WTC11 (cell line): ENCODE measurements at places on chromosomes 5 and 9. TPM values are rescaled to one million over a fixed set of nuclear protein-coding genes. Genes with fewer than 3 reads are reported as not detected.

DNA sequence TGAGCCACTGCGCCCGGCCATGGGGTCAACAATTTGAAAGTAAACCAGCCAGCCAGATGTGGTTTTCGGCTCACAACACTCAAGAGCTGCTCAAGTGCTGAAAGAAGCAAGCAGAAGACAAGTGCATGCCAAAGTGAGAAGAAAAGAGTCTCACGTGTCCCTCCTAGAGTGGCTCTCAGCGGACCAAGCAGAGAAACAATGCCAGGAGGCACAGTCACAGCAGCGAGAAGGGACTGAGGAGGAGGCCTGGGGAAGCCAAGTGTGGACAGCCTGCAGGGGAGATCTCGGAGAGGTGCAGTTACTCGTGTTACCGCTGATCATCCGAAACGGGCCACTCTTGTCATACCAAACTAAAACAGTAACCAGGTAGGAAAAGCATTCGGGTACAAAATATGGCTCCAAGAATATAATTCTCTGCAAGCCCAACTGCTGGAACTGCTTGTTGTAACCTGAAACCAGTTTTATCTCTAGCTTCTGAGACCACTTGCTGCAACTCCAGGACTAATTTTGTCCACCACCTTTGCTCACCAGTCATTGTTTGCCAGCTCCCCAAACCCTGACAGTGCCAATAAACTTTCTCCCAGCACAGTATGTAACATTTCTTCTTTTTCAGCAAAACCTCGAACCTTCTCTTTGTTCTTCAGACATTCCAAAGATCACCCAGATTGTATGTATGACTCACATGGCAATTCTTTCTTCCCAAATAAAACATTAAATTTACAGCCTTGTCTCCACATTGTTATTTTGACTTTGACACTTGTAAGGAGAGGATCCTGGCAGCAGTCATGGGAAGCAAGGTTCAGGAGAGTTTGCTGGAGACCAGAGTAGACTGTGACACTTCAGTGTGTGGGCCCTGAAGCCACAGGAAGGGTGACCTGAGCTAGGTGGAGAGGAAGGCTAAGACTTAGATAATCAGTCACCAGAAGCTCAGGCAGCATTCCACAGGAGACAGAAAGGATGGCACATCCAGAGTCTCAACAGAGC lies 6.3 kb downstream of the SLC35D2 start:
- no peaks in the 10 kb centered on the region; the same call in 1 of the 2 replicates for H3K36me3 ChIP-seq
- H3K4me3 ChIP-seq: no peak overlapping the region
- H3K4me1 ChIP-seq: peaks cover 19% of the 10 kb centered on the region

GRCh38 chr5:1513326-1514026 lies 10.3 kb downstream of the LPCAT1 start:
- H3K36me3 ChIP-seq: peaks cover 17% of the 10 kb centered on the region
- peak overlapping the region; percentile 99 for H3K27ac ChIP-seq
- H3K4me3 ChIP-seq: peak overlapping the region; percentile 27
- peak; percentile 9 for DNase-seq

IFNW1 gene
- total RNA-seq: not detected in 3 replicates

EXOC3 gene
- total RNA-seq: 60.1 to 62.4 TPM (median 62.2 TPM) in 3 replicates

GRCh38 chr5:122192497-122193496 lies 63.5 kb downstream of the ZNF474 start:
- H3K4me1 ChIP-seq: peaks cover 10% of the 10 kb centered on the region
- H3K27ac ChIP-seq: no peak overlapping the region
- DNase-seq: no peak
- H3K4me3 ChIP-seq: no peak overlapping the region
- no peaks in the 10 kb centered on the region for H3K36me3 ChIP-seq
- H3K27me3 ChIP-seq: no peaks in the 10 kb centered on the region

DNA sequence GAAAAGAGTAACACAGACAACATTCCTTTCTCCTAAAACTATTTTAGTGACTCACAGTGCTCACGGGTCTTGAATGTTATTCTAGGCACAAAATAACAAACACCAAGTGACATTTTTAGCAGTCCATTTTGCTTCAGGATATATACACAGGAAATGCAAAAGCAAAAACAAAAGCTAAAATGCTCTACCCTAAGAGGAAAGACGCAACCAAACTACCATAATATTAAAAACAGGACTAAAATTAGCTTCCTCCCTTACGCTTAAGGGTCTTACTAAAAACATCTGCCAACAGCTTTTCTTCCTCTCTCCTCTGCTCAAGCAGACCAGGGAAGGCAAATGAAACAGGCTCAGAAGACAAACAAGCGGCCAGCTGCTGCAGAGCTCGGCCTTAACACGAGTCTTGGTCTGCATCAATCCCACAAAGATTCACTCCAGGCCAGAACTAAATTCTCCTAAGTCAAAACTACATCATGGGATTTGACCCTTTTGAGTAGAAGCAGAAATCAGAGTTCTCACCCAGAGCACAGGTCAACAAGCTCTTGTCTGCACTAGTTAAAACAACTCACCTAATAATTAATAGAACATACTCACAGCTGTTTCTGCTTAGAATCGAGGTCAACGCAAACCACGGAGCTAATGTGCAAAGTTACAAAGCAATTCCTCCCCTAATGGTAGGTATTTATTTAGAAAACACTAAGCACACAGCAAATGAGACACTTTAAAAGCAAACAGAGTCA lies 62.3 kb downstream of the RAPGEF1 start:
- no peaks in the 10 kb centered on the region for H3K27me3 ChIP-seq
- DNase-seq: no peak
- H3K27ac ChIP-seq: peak overlapping the region; percentile 93
- H3K4me1 ChIP-seq: peaks cover 93% of the 10 kb centered on the region
- no peak overlapping the region for H3K4me3 ChIP-seq
- peaks cover 10% of the 10 kb centered on the region for H3K36me3 ChIP-seq

- DNase-seq: no peak
- H3K27ac ChIP-seq: no peak overlapping the region
- peaks cover 5% of the 10 kb centered on the region; the same call in 1 of the 2 replicates for H3K4me1 ChIP-seq
- H3K27me3 ChIP-seq: no peaks in the 10 kb centered on the region
- H3K4me3 ChIP-seq: no peak overlapping the region
These were observed 68.2 kb downstream of the NR2F1-AS1 start for GRCh38 chr5:93512799-93513198.

- DNase-seq: no peak
- H3K27me3 ChIP-seq: no peaks in the 10 kb centered on the region; the same call in 1 of the 2 replicates
- H3K27ac ChIP-seq: no peak overlapping the region
- no peaks in the 10 kb centered on the region for H3K36me3 ChIP-seq
- H3K4me1 ChIP-seq: no peaks in the 10 kb centered on the region
These were observed 31.5 kb upstream of the ALDH1B1 start for GRCh38 chr9:38360839-38361472.

- no peak overlapping the region for H3K4me3 ChIP-seq
- peak overlapping the region; percentile 4 for H3K27ac ChIP-seq
- H3K27me3 ChIP-seq: no peaks in the 10 kb centered on the region; the same call in 1 of the 2 replicates
- DNase-seq: no peak
- H3K4me1 ChIP-seq: peaks cover 13% of the 10 kb centered on the region
These were observed 202.5 kb upstream of the NMUR2 start for GRCh38 chr5:152607401-152608160.

DNA sequence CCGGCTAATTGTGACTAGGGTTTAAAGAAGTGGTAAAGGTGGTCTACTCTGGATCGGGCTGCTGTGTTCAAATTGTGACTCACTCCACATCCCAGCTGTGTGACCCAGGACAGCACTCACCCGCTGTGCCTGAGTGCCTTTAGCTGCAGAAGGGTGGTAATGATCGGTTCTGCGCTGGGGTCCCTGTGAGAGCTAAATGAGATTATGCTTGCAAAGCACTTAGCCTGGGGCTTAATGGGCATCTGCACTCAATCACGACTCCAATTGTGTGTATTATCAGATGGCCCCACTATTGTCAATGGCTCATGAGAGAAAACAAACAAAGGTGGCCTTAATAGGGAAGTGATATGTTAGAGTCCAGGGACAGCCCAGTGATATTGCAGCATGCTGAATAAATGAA lies 25.1 kb upstream of the TBC1D2 start:
- H3K27me3 ChIP-seq: peaks cover 10% of the 10 kb centered on the region; the same call in 1 of the 2 replicates
- H3K36me3 ChIP-seq: no peaks in the 10 kb centered on the region
- no peak overlapping the region for H3K27ac ChIP-seq

PWWP2A gene
- 61.1 to 63.8 TPM (median 62.4 TPM) in 3 replicates for total RNA-seq

DNA sequence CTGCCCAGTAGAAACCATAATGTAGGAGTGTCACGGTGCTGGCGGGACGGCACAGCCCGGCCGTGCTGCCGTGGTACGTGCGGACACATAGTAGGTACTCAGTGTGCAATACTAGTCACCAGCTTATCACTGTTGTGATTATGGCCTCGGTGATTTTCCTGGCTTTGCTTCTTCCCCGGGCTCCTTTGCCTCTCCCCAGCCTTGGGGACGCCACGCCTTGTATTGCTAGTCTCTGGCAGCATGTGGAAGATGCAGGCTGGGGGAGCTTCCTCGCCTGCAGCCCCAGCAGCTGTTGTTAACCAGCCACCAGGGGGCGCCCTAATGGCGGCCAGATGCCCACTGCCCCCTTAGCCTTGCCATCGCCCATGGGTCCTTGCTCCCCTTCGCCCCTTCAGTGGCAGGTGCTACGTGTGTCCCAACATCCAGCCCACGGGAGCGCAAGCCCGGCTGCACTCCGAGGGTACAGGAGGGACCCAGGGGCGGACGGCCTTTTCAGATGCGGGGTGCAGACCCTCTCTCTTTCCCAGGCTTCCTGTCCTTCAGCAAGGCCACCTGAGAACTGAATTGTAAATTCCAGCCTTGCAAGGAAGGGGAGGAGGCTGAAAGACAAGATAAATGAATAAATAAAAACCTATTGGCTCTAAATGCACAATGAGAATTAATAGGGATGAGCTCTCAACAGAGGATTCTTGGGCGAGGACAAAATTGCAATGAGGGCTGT lies 8.0 kb downstream of the NTNG2 start:
- peak; percentile 83 for DNase-seq
- peaks cover 23% of the 10 kb centered on the region for H3K27me3 ChIP-seq
- H3K4me3 ChIP-seq: no peak overlapping the region
- H3K4me1 ChIP-seq: peaks cover 16% of the 10 kb centered on the region

- peaks cover 18% of the 10 kb centered on the region for H3K4me1 ChIP-seq
- peak overlapping the region; percentile 98 for H3K4me3 ChIP-seq
- H3K36me3 ChIP-seq: peaks cover 16% of the 10 kb centered on the region; the same call in 1 of the 2 replicates
- peaks cover 8% of the 10 kb centered on the region for H3K27me3 ChIP-seq
These were observed 1.0 kb upstream of the SAP30L start for GRCh38 chr5:154444556-154445421.

DNA sequence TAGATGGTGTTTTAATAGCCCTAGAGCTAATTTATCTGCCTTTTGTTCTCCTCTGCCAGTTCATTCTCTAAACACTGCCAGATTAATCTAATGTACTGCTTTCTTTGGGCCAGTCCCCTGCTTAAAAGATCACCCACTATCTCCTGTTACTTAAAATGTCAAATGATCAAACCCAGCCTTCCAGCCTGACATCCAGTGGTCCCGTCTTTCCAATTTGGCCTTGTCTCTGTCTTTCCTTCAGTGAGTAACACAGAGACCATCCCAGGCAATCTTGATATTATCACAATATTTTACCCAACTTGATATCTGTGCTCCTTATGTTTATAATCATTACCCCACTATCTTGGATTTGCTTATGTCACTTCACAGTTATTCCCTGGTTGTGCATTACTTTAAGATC lies 12.0 kb downstream of the PRR16 start:
- H3K36me3 ChIP-seq: no peaks in the 10 kb centered on the region
- no peak overlapping the region for H3K4me3 ChIP-seq
- H3K27ac ChIP-seq: no peak overlapping the region
- H3K4me1 ChIP-seq: no peaks in the 10 kb centered on the region
- no peak for DNase-seq

DNA sequence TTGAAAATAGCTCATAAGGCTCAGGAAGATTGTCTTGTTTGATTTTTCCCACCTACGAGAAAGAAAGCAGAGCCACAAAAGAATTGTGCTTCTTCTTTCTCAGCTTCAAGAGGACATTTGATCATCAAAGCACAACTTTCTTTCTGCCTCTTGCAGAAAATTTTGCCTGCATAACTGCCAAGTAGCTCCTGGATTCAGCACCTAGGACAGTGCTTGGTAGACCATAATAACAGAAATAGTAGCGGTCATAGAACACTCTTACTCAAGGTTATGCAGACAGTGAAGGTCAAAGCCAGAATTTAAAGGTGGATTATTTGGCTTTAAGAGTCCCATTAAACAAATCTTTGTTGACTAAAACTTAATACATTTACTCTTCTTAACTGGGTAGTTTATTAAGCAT lies 594.7 kb upstream of the CCNG1 start:
- no peaks in the 10 kb centered on the region for H3K36me3 ChIP-seq
- no peak overlapping the region for H3K27ac ChIP-seq
- H3K4me1 ChIP-seq: no peaks in the 10 kb centered on the region
- no peak for DNase-seq
- H3K27me3 ChIP-seq: no peaks in the 10 kb centered on the region

IRGM gene
- 0.30 to 0.31 TPM in 2 of 3 replicates, not detected in the other for total RNA-seq

DNAJB5 gene
- total RNA-seq: 26.7 to 30.0 TPM (median 28.6 TPM) in 3 replicates

DNA sequence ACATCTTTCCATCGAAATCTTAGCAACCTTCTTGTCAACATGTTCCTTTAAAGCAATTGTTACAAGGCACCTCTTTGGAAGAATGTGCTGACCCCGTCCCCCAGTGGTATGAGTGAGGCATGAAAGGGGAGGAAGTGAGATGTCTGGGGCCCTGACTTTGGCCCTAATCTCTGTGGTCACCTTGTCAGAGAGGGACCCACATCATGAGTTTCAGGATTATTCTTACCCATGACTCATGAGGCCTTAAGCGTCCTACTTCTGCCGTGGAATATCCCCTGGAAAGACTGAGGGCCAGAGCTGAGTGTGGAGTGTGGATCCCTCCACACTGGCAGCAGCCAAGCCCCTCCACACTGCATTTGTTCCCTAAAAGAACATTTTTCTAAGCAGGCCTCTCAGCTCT lies 81.2 kb downstream of the FSTL4 start:
- no peaks in the 10 kb centered on the region for H3K27me3 ChIP-seq
- H3K4me3 ChIP-seq: no peak overlapping the region
- H3K4me1 ChIP-seq: no peaks in the 10 kb centered on the region
- H3K36me3 ChIP-seq: no peaks in the 10 kb centered on the region

GFPT2 gene
- 124 to 138 TPM (median 136 TPM) in 3 replicates for total RNA-seq

THBS4 gene
- 11.8 to 21.2 TPM (median 18.4 TPM) in 3 replicates for total RNA-seq

SLC34A1 gene
- total RNA-seq: not detected in 3 replicates

DNA sequence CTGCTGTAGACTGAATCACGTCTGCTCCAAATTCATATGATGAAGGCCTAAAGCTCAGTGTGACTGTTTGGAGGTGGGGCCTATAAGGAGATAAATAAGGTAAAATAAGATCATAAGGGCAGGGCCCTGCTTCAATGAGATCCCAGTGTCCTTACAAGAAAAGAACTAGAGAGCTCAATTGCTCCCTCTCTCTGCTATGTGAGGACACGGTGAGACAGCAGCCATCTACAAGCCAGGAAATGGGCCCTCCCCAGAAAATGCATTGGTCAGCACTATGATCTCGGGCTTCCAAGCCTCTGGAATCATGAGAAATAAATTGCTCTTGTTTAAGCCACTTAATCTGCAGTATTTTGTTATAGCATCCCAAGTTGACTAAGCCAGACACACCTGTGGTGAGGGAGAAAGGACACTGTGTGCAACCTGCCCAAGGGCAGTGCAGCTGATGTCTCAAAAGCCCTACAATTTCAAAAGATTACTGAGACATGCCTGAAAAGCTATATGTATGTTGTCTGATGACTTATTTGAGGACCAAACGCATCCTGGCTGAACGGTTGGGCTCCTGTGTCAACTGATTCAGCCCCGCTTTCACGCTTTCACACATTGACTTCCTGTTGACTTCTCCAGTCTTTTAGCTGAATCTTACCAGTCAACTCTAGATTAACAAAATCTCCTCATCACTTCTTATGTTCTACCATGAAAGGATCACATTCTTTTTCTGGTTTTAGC lies 13.2 kb downstream of the GZMK start:
- no peak overlapping the region for H3K4me3 ChIP-seq
- peaks cover 20% of the 10 kb centered on the region for H3K4me1 ChIP-seq
- H3K27ac ChIP-seq: no peak overlapping the region
- H3K27me3 ChIP-seq: no peaks in the 10 kb centered on the region

GRCh38 chr5:69129413-69129812 lies 35.6 kb downstream of the SLC30A5 start:
- no peak overlapping the region for H3K27ac ChIP-seq
- no peak overlapping the region for H3K4me3 ChIP-seq
- peaks cover 21% of the 10 kb centered on the region for H3K36me3 ChIP-seq

MOCS2 gene
- total RNA-seq: 14.4 to 16.1 TPM (median 15.7 TPM) in 3 replicates
